ENCODE measurements at places on chromosomes 1 and 21.
A peak's percentile ranks its signal among the peaks of the same experiment; 100 is the strongest.

DNA sequence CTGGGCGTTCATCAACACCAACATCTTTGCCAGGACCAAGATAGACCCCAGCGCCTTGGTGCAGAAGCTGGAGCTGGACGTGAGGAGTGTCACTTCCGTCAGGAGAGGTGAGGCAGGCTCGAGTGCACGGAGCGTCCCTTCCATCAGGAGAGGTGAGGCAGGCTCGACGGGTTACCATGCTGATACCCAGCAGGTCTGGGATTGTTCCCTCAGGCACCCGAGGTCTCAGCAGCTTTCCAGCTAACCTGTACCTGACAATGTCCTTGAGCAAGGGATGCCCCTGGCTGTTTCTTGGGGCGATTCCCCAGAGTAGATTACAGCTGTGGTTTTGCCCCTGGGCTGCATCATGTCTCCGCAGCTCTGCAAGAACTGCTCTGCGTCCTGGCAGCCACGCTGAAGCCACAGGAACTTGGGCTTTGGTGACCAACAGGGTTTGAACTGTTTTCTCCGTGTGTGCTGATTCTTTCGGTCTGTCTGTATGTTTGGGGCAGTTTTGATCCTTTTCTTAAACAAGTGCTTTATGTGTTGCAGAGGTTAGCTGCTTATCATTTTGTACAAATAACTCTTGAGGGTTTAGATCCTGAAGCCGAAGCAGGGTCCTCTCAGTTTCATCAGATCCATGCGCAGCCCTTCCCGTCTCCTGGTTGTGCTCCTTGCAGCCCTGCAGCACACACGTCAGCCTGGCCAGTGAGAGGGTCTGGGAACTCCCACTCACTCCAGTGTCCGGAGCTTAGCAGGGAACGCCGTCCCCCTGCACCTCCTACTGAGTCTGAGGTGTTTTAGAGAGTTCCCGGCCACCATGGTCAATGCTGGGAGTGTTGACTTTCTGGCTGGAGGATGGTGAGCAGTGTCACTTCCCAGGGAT is 4.1 kb downstream of the SLX9 start:
- no peak for DNase-seq

GRCh38 chr1:219379691-219380090 is 206.0 kb downstream of the LYPLAL1 start:
- no peak for DNase-seq

DNA sequence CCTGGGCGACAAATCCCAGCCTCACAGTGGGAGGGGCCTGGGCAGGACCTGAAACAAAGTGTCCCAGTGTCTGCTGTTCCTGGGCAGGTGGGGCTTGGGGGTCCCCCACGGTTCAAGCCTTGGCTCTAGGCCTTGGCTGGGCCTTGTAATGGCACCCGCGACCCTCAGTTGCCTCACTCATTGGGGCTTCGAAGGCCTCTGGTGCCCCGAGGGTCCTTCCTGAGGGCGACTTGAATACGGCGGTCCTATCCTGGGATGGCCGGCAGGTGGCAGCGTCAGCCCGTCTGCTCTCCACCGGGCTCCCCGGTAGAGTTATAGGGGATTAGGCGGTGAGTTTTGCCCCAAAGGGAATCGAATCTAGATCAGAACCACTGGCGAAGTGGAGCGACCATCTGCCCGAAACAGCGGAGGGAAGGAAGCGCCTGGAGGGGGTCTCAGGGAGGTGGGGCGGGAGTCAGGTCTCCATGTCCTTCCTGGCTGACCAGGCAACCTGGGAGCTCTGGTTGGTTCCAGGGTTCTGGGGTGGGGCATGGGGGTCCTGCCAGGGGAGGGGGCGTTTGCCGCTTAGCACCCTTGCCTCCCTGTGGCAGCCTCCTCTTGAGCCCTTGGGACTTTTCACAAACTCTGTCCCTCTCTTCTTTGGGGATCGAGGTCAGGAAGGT is 2.1 kb upstream of the PEX10 start:
- peak; percentile 69 for DNase-seq

DNA sequence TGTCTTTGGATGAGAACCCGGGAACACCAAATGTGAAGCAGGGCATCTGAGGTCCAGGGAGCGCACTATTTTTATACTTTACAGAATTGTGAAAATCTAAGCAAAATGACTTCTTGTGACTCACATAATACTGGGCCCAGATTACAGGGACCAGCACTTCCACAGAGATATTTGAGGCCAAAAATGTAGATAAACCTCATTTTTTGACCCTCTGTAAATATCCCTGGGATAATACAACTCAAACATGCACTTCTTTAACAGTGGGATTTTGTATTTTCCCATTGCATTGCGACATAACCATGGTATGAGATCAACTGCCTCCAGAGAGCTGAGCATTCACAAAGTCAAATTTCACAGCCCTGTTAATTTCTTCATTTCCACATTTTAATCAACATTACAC is 289.4 kb upstream of the ADGRL4 start:
- no peak for DNase-seq

DNA sequence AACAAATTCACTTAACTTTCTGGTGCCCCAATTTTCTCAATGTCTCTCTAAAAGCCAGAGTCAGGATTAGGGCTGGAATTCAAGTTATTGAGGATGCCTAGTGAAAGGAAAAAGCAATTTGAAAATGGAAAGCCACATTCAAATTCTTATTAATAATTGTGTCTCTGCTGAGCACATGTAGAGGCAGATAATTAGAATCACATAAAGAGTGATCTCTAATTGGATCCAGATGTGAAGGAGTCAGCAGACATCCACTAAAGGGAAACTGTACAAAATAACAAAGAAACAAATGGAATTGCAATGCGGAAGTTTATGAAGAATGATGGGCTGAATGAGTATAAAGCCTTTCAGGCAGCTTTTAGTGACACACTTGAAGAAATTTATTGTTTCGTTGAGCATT is 482.6 kb downstream of the TTLL7 start:
- no peak for DNase-seq

- DNase-seq, result no peak
Measured at GRCh38 chr21:41873005-41873404, 6.1 kb downstream of the PRDM15 start.

GRCh38 chr1:10117865-10118264 is 85.1 kb downstream of the UBE4B start:
- DNase-seq, result no peak

DNA sequence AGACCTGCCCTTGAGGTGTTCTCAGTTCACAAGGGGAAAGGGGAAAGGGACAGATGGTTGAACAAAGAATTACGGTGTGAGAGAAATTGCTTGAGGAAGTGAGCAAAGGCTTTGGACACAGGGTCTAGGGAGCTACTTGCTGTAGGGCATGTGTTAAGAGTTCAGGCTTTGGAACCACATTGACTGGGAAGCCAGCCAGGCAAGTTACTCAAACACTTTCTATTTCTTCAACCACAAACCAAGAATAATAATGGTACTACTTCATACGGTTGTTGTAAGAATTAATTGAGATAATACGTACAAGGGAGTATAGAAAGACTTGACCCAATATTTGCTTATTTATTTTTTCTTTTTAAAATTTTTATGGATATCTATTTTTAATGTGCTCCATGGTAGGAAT is 26.6 kb downstream of the AK4 start:
- DNase-seq, result peak; percentile 74

- DNase-seq, result peak; percentile 49
Measured at GRCh38 chr1:71049951-71050598, 2.5 kb upstream of the PTGER3 start.

DNA sequence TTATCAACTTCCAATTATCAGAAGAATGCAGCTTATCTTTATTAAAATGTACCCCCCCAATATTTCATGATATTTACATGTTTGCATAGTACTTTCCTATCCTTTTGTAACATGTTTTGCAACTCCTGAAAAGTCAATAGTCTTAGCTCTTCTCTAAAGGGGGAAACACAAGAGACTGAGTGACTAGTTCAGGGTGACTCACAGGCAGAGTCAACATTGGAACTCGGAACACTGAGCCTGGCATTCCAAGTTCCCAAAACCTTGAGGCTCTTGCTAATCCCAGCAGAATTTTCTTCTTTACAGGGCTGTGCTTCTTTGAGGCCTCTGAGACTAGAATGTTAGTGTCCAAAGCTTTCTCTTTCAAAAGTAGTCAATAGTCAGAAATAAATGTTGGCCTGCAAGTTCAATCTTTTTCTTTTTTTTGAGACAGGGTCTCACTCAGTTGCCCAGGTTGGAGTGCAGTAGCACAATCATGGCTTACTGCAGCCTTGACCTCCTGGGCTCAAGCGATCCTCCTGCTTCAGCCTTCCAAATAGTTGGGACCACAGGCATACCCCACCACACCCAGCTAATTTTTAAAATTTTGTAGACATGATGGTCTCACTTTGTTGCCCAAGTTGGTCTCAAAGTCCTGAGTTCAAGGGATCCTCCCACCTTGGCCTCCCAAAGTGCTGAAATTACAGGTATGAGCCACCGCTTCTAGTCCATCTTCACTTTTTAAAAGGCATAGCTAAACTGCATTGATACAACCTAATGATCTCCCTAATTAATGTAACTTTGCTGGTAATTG is 37.5 kb downstream of the ZNF281 start:
- DNase-seq, result peak; percentile 56

DNA sequence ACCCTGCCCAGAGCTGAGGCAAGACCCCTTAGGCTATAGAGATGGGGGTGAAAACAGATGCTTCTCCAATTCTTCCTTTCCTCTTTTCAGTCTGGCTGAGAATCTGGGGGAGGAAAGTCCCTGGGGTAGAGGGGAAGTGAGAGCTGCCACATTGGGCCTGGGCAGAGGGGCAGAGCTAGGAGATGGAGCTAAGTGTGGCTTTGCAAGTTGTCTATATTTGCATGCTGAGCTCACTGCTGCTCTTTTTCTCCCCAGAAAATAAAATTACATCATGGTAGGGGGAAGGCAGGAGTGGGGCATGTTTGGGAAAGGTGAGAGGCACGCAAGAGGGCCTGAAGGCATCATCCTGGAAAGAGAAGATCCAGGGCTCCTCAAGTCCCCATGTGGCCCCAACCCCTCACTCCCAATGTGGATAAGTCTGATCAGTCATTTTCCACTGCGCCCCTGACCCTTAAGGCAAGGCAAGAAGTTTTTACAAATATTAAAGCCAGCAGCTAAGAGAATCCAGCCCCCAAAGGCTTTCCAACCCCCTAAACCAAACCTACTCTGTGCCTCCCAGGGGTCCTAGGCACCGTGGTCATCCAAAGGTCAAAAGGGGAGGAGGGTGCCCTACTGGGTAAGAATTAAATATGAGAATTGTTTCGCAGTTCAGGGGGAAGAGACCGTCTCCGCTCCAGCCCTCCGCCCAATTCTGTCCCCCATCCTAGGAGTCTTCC is 500 bp upstream of the PEA15 start:
- no peak for DNase-seq

GRCh38 chr1:201185527-201186128 is 5.0 kb upstream of the IGFN1 start:
- no peak for DNase-seq

GRCh38 chr1:48194801-48195200 is 27.7 kb upstream of the SLC5A9 start:
- DNase-seq, result no peak

- no peak for DNase-seq
Measured at GRCh38 chr1:19262047-19262446, 10.4 kb downstream of the MRTO4 start.

- no peak for DNase-seq
Measured at GRCh38 chr1:57860325-57860724, 436.5 kb upstream of the DAB1 start.

- DNase-seq, result no peak
Measured at GRCh38 chr1:82466416-82466815, 665.7 kb downstream of the ADGRL2 start.

GRCh38 chr21:22965455-22966135 is 1967.4 kb downstream of the NCAM2 start:
- peak; percentile 20 for DNase-seq

GRCh38 chr1:22247527-22248245 is 104.8 kb upstream of the WNT4 start:
- no peak for DNase-seq

DNA sequence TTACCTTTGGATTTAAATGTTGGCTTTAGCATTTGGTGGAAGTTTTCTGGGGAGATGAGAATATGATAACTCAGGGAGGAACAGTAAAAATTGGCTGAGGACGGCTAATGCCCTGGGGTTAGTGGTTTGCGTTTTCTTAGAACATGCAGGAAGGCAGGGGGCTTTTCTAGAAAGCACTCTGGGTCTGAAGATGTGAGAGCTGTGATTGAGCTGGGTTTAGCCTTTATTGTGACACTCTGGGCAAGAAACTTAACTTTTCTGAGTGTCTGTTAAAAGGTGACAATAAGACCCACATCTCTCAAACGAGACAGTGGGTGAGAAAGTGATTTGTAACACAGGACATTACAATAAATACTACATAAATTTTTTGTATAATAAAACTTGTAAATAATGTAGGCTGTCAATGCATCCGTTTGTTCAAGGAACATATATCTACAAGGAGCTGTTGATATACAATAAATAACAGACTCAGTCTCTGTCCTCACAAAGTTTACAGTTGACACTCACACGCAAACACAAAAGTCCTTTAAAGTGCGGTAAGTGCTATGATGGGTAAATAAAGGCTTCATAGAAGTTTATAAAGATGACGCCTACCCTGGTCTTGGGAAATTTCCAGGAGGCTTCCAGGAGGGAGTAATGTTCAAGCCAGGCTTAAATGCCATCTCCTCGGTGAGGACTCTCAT is 49.5 kb upstream of the MRPS6 start:
- DNase-seq, result no peak

GRCh38 chr1:162987866-162988265 is 81.3 kb upstream of the RGS4 start:
- peak; percentile 53 for DNase-seq

- no peak for DNase-seq
Measured at GRCh38 chr1:11581445-11581991, 72.7 kb downstream of the FBXO2 start.

- no peak for DNase-seq
Measured at GRCh38 chr21:36839735-36840134, 126.7 kb downstream of the HLCS start.

- DNase-seq, result no peak
Measured at GRCh38 chr1:231882790-231883189, 256.2 kb downstream of the DISC1 start.

DNA sequence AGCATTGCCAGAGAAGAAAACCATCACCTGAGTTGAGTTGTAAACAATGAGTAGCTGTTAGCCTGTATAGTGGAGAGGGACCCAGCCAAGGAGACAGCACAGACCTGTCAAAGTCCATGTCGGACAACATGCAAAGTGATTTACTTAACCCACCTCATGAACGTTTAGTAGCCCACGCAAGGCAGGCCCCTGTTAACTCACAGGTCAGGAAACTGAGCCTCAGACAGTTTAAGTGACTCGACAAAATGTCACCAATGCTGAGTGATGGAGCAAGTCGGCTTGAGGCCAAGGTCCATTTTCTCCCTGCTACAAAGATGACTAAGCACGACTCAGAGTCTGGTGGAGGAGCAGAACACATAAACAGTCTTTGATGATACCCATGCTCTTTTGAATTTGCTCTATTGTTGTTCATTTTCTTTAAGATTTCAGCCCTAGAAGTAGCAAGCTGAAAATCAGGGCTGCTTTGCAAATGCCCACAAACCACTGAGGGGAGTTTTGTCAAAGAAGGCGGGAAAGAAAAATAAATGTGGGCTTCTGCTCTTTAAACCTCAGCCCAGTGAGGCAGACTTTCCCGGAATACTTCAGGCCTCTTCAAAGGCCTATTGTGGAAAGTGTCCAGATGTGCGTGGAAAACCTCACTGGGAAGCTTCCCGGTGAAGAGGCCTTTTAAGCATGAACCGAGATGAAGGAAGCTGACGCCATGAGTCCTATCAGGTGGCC is 83.8 kb upstream of the HOOK1 start:
- peak; percentile 73 for DNase-seq
